Vagina (tissue), 2 donors: ENCODE measurements at places on chromosomes 2 and 18.

GRCh38 chr2:241205086-241205485 is 16.6 kb downstream of the ANO7 start:
- H3K4me1 ChIP-seq: no peaks in the 10 kb centered on the region
- no peak overlapping the region for H3K4me3 ChIP-seq
- DNase-seq: no peak
- H3K36me3 ChIP-seq: no peaks in the 10 kb centered on the region
- no peak overlapping the region for H3K27ac ChIP-seq
- H3K27me3 ChIP-seq: no peaks in the 10 kb centered on the region

DNA sequence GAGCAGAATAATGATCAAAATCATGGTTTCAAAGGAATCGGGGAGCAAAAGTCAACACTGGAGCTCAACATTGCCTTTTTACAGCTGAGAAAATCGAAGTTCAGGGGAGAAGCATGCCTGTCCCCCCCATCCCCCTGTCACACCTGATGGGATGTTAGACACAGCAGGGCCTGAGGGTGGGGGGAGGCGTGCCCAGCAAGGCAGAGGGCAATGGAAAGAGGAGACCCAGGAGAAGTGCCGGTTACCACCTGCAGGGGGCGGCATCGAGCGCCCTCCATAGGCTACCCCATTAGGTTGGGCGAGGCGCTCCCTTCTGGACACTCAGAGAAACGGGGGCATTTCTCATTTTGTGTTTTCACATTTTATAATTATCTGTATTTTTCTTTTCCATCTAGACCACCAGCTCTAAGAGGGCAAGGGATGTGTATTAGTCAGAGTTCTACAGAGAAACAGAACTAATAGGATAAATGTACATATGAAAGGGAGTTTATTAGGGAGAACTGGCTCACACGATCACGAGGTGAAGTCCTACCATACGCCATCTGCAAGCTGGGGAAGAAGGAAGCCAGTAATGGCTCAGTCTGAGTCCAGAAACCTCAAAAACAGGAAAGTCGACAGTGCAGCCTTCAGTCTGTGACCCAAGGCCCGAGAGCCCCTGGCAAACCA is 271.3 kb downstream of the LRATD1 start:
- no peak overlapping the region for H3K27ac ChIP-seq
- H3K36me3 ChIP-seq: no peaks in the 10 kb centered on the region
- no peak overlapping the region for H3K4me3 ChIP-seq
- DNase-seq: no peak
- H3K4me1 ChIP-seq: no peaks in the 10 kb centered on the region

DNA sequence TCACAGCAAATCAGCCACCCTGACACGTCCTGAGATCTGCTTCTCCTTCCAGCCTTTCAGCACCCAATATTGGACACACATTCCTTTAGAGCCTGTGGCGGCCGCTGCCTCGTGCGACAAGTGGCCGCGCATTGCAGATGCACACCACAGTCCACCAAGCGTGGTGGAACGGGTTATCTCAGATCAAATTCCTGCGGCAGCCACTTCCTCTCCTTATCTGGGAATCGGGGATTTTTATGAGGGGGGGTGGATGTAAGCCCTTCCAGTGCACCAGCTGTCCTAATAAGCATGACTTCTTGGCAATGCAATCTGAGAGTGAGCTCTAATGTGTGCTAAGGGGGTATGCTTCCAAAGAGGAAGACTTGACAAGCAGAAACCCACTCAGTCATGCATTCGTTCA is 18.3 kb upstream of the BMP10 start:
- H3K4me3 ChIP-seq: no peak overlapping the region
- H3K27me3 ChIP-seq: no peaks in the 10 kb centered on the region
- no peaks in the 10 kb centered on the region for H3K36me3 ChIP-seq
- no peaks in the 10 kb centered on the region for H3K4me1 ChIP-seq

DNA sequence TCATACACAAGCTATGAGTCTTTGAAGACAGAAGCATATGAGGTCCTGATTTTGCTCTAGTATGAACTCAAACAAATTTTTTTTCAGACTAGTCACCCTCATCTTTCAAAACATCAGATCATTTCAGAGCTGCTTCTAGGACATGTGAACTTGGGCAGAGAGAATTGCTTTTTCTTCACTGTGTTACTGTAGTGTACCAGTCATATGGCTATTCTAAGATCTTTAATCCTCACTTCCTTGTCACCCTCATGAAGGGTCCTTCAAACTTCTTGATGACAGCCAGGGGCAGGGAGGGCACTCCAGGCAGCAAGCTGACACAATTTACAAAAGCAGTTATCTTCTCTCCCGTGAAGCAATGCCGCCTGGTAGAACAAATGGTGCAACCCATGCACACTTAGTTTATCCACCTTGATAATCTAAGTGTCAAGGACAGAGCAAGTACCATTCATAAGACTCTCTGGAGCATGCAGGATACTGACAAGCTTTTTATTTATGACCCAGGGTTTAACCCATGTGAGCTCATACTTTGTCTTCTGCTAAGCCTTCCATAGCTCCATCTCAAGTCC is 200.6 kb downstream of the DPP10 start:
- H3K27me3 ChIP-seq: no peaks in the 10 kb centered on the region
- no peak overlapping the region for H3K4me3 ChIP-seq
- H3K36me3 ChIP-seq: no peaks in the 10 kb centered on the region
- no peak for DNase-seq
- no peaks in the 10 kb centered on the region for H3K4me1 ChIP-seq

- H3K4me3 ChIP-seq: no peak overlapping the region
- H3K27me3 ChIP-seq: no peaks in the 10 kb centered on the region
- H3K4me1 ChIP-seq: no peaks in the 10 kb centered on the region
- H3K36me3 ChIP-seq: no peaks in the 10 kb centered on the region
These were observed 27.2 kb downstream of the ANKRD29 start for GRCh38 chr18:23635283-23636070.

DNA sequence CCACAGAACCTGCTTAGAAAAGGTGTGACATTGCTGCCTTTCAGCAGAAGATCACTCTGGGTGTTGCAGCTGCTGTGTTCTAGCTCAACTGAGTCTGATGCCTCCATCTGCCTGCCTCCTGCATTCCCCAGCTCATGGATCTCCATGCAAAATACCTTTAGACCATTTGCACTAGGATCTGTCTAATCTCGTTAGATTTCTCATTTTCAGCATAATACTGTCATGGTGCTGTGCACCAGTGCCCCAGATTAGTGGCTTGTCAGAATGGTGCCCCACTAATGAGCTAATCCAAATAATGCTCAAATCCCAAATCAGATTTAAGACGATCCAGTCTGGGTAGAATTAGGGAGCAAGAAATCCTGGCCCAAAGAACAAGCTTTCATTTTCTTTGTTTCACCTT is 284.4 kb upstream of the PARD3B start:
- H3K27me3 ChIP-seq: no peaks in the 10 kb centered on the region
- no peak overlapping the region for H3K27ac ChIP-seq
- no peak overlapping the region for H3K4me3 ChIP-seq
- H3K36me3 ChIP-seq: no peaks in the 10 kb centered on the region

DNA sequence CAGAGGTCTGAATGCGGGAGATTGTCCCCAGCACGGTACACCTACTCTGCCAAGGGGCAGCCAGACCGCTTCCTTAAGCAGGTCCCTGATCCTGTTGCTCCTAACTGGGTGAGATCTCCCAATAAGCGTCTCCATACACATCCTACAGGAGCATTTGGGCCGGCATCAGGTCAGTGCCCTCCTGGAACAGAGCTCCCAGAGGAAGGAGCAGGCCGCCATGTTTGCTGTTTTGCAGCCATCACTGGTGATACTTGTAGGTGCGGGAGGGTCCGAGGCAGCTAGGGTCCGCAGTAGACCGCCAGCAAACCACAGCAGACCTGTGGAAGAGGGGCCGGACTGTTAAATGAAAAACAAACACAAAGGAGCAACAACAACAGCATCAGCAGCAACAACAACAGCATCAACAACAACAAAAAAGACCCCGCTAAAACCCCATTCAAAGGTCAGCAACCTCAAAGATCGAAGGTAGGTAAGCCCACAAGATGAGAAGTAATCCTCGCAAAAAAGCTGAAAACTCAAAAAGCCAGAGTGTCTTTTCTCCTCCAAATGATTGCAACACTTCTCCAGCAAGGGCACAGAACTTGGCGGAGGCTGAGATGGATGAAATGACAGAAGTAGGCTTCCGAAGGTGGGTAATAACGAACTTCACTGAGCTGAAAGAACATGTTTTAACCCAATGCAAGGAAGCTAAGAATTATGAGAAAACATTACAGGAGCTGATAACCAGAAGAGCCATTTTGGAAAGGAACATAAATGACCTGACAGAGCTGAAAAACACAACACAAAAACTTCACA is 79.0 kb upstream of the CDH7 start:
- no peaks in the 10 kb centered on the region for H3K27me3 ChIP-seq
- no peak overlapping the region for H3K27ac ChIP-seq
- H3K4me3 ChIP-seq: no peak overlapping the region
- no peak for DNase-seq

DNA sequence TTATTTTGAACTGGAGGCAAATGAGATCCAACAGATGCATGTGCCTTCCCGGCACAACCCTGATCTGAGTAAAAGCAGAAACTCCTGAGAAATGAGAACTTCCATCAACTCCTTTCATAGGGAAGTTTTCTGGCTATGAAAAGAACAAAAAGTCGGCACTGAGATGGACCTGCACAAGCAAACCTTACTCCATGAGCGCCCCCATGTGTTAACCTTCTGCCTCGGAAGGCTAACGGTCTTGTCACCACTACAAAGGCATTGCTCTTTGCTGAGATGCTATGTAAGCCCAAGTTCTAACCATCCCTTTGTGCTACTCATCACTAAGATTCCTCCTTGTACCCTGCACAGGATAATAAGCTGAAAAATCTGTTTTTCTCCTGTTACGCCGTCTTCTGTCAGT is 57.3 kb upstream of the SULT1C3 start:
- H3K36me3 ChIP-seq: no peaks in the 10 kb centered on the region
- no peaks in the 10 kb centered on the region for H3K27me3 ChIP-seq
- H3K4me1 ChIP-seq: no peaks in the 10 kb centered on the region
- no peak overlapping the region for H3K27ac ChIP-seq

GRCh38 chr2:193562031-193562430 is 1367.3 kb upstream of the TMEFF2 start:
- DNase-seq: no peak
- H3K4me1 ChIP-seq: no peaks in the 10 kb centered on the region
- H3K4me3 ChIP-seq: no peak overlapping the region
- no peaks in the 10 kb centered on the region for H3K36me3 ChIP-seq

GRCh38 chr2:129757366-129757914 is 222.0 kb upstream of the RAB6C start:
- peaks cover 16% of the 10 kb centered on the region for H3K4me1 ChIP-seq
- H3K36me3 ChIP-seq: no peaks in the 10 kb centered on the region
- no peaks in the 10 kb centered on the region for H3K27me3 ChIP-seq
- H3K4me3 ChIP-seq: no peak overlapping the region

GRCh38 chr18:69400253-69400975 is at the start of gene DOK6:
DOK6 (plus strand) TSS chr18:69400888.
- H3K36me3 ChIP-seq: no peaks in the 10 kb centered on the region
- no peaks in the 10 kb centered on the region for H3K27me3 ChIP-seq
- H3K27ac ChIP-seq: peak within 1 kb of the TSS; percentile 67
- H3K4me1 ChIP-seq: peaks cover 12% of the 10 kb centered on the region

DNA sequence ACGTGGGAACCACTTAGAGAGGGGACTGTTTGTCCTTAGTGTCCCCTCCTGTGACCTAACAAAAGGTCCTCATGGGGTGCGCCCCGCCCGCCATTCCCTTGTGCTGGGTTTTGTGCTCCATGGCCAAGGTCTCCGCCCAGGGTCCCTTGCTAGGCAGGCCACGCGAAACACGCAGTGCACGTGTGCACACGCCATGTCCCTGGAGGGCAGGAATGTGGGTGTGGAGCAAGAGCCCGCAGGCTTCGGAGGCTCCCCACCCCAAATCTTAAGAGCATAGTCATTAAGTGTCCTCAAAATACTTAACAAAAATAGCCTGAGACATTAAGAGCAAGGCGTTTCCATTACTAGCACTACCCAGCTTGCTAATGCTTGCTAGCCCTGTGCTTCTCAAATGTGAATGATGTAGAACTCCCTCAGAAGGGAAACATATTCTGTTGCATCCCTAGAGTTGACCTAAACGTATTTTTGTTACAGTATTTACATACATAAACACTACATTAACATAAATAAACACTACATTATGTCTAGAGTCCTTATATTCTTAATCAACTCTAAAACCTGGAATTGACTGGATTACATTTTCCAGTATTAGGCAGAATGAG is 117.6 kb upstream of the APCDD1 start:
- H3K36me3 ChIP-seq: no peaks in the 10 kb centered on the region
- H3K4me1 ChIP-seq: peaks cover 8% of the 10 kb centered on the region
- no peak overlapping the region for H3K4me3 ChIP-seq
- H3K27me3 ChIP-seq: no peaks in the 10 kb centered on the region
- DNase-seq: no peak

- H3K27me3 ChIP-seq: no peaks in the 10 kb centered on the region
- H3K4me3 ChIP-seq: no peak overlapping the region
- H3K36me3 ChIP-seq: no peaks in the 10 kb centered on the region
- no peak for DNase-seq
- peaks cover 22% of the 10 kb centered on the region for H3K4me1 ChIP-seq
These were observed 28.8 kb downstream of the PSD4 start for GRCh38 chr2:113202305-113203216.

GRCh38 chr2:70712916-70713315 is 55.1 kb downstream of the ADD2 start:
- H3K4me1 ChIP-seq: no peaks in the 10 kb centered on the region
- DNase-seq: no peak
- H3K36me3 ChIP-seq: no peaks in the 10 kb centered on the region

DNA sequence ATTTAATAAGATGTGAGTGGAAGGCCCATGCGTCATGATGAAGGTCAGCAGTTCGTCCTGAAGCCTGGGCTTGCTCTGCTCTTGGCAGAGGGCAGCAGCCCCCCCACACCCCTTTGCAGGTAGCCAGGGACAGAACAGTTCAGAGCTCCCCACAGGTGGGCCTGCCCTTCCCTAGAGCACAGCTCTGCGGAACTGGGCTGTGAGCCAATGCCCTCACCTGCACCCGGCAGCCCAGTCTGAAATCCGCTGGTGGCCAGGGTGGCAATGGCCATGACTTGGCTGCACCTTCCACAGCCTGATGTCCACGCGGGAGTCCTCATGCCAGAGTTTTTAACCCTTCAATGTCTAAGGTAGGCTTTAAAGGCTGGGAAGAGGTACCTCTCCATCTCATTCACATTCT is 136.7 kb downstream of the ACKR3 start:
- H3K4me3 ChIP-seq: no peak overlapping the region
- no peaks in the 10 kb centered on the region for H3K27me3 ChIP-seq

- H3K36me3 ChIP-seq: no peaks in the 10 kb centered on the region
- no peaks in the 10 kb centered on the region for H3K27me3 ChIP-seq
- H3K4me1 ChIP-seq: no peaks in the 10 kb centered on the region
- no peak overlapping the region for H3K4me3 ChIP-seq
- H3K27ac ChIP-seq: no peak overlapping the region
These were observed 404.7 kb upstream of the FAM98A start for GRCh38 chr2:34003795-34004194.

DNA sequence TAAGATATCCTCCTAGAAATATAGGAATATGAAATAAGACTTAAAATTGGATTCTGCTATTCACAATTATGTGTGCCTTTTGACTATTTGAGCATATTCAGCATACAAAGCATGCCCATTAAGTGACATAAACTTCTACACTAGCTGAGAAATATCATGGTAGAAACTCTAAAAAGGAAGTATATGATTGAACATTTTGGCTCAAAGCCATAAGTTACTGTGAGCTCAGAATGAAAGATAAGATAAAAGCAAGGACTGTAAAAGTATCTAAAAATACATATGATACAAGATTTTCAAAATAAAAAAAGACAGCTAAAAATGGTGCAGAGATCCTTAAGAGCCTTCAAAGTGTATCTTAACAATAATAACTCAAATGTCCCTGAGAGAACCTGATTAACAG is 340.5 kb upstream of the SLC39A10 start:
- H3K36me3 ChIP-seq: no peaks in the 10 kb centered on the region
- no peak overlapping the region for H3K27ac ChIP-seq
- H3K27me3 ChIP-seq: no peaks in the 10 kb centered on the region
- DNase-seq: no peak
- no peak overlapping the region for H3K4me3 ChIP-seq
